ENCODE measurements at places on chromosomes 11 and 22.

DNA sequence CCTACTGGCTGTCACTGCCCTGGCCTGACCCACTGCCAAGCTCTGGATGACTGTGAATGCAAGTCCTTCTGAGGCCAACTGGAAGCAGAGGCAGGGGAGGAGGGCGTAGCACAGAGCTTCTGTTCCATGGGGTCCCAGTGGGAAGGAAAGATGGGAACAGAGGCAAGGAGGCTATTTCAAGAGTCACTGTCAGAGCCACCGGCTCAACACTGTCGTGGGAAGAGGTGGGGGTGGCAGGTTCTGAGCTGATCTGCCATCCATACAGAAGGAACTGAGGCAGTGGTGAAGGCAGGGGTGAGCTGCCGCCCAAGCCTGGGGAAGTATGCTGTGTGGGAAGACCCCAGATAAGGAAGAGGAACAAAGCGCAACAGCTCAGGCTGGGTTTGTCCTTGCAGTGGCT, 54.7 kb downstream of the SGSM3 start:
- no peak for DNase-seq

DNA sequence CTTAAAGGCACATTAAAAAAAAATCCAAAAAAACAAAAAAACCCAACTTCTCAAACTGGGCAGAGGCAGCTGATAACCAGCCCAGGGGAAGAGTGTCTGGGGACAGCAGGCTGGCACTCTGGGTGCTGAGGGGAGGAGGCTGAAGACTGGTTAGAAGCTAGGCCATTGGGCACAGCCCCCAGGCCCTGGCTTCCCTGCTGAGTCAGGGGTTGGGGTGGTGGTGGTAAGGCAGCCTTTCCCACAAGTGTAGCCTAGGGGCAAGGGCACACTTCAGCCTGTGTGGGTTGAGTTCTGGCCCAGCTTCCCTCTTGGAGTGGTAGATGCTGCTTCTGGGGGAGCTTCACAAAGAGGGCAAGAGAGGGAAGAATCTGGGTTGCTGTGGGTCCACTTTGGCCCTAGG, 16.3 kb upstream of the ARFGAP3 start:
- no peak for DNase-seq

- no peak for DNase-seq
Measured at GRCh38 chr11:96704847-96705246, 315.0 kb downstream of the JRKL start.

GRCh38 chr11:69497221-69497787, 15.8 kb downstream of the LINC01488 start:
- no peak for DNase-seq

DNA sequence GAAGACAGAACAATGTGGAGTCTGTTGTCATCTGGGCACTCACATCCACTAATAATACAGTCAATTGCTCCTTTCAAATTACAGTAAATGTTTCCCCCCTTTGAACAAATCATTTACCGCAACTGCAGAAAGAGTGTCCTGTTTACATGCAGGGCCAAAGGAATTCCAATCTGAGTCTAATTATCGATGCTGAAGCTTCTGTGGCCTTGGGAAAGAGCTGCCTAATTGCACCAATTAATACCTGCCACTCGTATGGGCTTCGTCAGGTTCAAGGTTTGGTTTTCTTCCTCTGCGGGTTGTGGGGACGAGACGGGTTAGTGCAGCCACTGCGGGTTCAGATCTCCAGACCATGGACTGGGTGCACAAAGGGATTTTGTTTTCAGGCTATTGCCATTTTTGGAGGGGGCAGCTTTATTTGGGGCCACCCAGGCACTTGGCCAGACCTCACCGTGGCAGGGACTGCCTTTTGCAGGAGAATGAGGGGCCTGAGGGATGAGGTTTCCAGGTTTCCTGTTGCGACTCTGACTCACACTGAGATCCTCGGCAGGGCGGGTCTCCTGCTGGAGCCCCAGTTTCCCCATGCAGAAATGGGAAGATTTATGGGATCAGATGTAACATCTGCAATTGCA, 147.6 kb downstream of the MIAT start:
- no peak for DNase-seq

- peak; percentile 36 for DNase-seq
Measured at GRCh38 chr11:30196400-30197206, 34.2 kb upstream of the FSHB start.

GRCh38 chr11:35632301-35632700, 14.0 kb downstream of the FJX1 start:
- no peak for DNase-seq

DNA sequence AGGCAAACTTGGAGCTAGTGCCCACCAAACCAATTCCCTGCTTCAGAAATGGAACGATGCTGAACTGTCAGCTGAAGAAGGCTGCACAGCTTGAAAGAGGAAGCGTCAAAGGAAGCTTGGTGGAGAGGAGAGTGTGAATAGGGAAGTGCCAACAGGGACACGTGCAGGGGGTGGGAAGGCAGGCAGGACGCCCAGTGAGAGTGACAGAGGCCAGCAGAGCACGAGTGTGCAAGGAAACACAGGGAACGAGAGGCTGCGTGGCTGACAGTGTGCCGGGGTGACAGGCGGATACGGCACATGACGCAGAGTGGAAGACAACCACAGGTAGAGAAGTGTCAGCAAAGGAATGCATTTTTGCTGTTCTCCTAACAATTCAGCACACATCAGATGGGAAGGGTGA, 196.4 kb downstream of the LARGE1 start:
- DNase-seq: no peak

GRCh38 chr22:44247346-44247745, 65.4 kb downstream of the SHISAL1 start:
- DNase-seq: no peak

GRCh38 chr11:16167706-16168487, 188.4 kb downstream of the SOX6 start:
- DNase-seq: no peak

GRCh38 chr11:32779136-32779535, 15.3 kb downstream of the CCDC73 start:
- DNase-seq: no peak

GRCh38 chr22:44847380-44847779, 95.0 kb downstream of the ARHGAP8 start:
- DNase-seq: no peak

- DNase-seq: no peak
Measured at GRCh38 chr22:17910561-17911311, 113.6 kb downstream of the MICAL3 start.

GRCh38 chr11:93737904-93738612, 3.2 kb downstream of the TAF1D start:
- DNase-seq: peak; percentile 29

DNA sequence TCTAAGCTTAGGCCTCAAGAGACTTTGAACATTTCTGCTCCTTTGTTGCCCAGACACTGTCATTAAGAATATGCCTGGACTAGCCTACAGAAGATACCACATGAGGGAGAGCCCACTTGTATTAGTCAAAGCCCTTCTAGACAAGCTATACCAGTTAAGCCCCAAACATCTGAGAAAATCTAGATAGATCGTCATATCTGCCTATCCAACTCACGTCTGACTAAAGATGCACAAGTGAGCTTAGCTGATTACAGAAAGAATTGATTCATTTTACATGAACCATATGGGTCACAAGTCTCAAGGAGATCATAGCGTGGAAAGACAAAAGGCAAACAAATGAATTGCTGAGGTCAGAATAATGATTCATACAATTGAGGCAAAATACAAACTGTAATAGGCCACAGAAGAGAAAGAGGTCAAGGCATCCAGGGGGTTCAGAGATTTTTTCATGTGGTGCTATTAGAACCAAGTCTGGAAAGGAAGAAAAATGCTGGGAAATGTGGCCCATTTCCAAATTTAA, 1155.5 kb upstream of the TENM4 start:
- DNase-seq: no peak

- peak; percentile 8 for DNase-seq
Measured at GRCh38 chr11:74462009-74462408, 5.3 kb downstream of the KCNE3 start.

DNA sequence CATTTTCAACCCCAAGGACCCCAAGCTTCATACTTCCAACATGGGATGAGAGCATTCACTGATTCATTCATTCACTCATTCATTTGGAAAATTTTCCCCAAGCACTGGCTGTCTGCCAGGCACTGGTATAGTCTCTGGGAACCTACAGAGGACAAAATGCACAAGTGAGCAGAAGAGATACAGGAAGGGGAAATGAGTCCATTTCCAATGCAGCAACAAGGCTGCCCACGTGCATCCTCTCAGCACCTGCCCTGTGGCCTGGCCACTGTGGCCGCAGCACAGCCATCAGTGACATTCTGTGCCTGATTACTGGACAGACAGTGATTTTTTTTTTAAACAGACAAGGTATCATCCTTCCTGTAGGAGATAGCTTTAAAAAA, 96.0 kb upstream of the PITPNB start:
- DNase-seq: no peak

DNA sequence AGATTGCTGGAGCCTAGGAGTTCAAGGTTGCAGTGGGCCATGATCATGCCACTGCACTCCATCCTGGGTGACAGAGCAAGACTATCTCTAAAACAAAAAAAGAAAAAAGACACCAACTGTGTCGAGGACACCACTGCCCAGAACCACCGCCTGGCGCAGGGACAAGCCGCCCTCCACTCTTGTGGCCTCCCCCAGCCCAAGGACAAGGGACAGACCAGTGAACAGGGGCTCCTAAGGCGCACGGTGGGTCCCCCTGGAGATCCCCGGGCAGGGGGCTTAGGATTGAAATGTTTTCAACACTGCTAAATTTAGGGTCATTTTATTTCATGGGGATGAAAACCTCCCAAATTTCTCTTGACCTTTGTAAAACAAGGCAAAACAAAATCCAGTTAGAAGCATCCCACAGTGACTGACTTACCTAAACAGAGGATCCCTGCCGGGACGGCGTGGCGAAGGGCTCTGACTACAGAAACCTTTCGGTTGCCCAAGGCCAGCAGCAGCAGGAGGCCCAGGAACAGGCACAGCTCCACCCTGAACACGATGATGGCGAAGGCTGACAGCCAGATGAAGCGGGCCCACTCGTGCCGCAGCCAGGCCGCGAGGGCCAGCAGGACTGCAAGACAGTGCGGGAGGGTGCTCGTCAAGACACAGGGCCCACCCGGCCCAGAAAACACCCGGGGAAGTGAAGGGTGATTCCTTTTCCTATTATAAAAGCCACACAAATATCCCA, 8.6 kb downstream of the ALG12 start:
- no peak for DNase-seq

GRCh38 chr11:114317787-114318137, 21.6 kb downstream of the NNMT start:
- no peak for DNase-seq

DNA sequence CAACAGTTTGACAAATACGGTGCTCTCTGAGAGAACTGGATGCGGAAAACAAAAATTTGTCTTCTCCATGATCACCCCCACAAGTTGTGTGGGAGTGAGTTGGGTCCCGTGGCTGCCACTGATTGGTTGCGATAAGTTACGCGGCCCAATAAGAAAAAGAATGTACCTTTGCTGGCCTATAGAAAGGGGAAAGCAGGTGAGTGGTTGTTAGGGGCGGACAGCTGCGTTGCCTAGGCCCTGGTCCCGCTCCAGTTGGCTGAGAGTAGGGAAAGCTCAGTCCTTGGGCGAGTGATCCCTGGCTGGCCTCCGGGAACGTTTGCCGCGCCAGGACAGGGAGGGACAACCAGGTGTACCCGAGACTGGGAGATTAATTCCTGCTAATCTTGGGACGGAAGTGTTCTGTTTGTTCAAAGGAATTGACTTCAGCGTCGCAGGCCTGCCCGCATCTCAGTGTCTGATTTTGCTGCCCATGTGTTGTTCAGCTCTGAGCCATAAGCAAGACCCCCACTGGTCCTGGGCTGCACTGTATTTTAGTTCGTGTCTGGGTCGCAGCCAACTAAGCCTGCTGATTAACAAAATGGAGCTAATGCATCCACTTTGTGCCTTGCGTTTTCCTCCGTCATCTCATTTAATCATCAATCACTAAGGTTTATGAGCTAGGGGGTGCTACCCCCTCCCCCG, 773 bp upstream of the SYVN1 start:
- peak; percentile 89 for DNase-seq

DNA sequence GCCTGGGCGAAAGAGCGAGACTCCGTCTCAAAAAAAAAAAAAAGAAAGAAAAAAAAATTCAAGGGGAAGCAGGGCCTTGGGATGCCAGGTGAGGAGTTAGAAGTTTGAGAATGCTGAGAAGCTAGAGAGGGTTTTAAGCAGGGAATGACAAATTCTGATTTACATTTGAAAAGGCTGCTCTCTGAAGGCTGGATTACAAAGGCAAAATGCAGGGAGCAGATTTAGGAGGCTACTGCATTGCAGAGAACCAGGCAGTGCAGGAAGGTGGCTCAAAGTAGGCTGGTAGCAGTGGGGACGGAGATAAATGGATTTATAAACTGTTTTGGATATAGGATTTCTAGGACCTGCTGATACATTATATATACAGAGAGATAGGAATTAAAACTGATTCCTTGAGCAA, 66.6 kb downstream of the KCNC1 start:
- no peak for DNase-seq

GRCh38 chr11:20670932-20671403, 1.6 kb downstream of the NELL1 start:
- DNase-seq: no peak

DNA sequence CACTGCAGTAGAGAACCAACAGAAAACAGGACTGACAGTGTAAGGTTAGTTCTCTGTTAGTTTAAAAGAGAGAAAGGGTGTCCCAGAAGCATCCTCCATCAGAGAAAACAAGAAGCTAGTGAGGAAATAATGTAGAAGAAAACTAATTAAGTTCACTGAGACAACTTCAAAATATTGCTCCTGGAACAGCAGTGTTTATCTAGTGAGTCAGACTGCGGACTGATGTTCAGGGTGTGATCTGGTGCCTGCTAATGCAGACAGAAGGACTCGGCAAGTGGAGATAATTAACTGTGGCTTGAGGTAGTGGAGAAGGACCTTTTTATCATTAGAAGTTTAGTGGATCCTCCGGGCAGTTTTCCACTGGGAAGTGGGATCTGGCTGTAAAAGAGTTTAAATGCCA, 55.4 kb downstream of the CDON start:
- DNase-seq: no peak

- peak; percentile 12 for DNase-seq
Measured at GRCh38 chr11:93921695-93922468, 71.5 kb upstream of the VSTM5 start.

- no peak for DNase-seq
Measured at GRCh38 chr22:24510637-24511625, 15.8 kb downstream of the UPB1 start.

- no peak for DNase-seq
Measured at GRCh38 chr22:29744902-29745301, 21.9 kb downstream of the ZMAT5 start.

Data from CD4-positive, alpha-beta T cell treated with Interferon alpha-2 for 1 hour (primary cell).